ACHN (cell line): ENCODE measurements at places on chromosomes 1 and 21.
A peak's percentile ranks its signal among the peaks of the same experiment; 100 is the strongest.

DNA sequence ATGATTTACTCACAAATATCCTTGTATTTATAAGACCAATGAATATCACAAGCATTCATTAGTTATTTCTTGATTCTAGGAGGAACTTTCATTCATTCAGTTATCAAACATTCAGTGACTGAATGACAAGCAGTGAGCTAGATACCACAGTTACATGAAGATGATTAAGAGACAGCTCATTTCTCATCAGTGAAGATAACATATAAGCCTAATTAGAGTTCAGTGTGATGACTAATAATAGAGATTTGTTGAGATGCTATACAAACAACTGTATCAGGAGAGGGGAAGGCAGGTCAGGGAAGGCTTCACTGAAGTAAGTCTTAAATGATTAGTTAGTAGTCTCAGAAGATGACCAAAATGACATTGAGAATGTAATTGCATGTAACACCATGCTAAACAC lies 14.6 kb upstream of the C1orf105 start:
- DNase-seq, result no peak

DNA sequence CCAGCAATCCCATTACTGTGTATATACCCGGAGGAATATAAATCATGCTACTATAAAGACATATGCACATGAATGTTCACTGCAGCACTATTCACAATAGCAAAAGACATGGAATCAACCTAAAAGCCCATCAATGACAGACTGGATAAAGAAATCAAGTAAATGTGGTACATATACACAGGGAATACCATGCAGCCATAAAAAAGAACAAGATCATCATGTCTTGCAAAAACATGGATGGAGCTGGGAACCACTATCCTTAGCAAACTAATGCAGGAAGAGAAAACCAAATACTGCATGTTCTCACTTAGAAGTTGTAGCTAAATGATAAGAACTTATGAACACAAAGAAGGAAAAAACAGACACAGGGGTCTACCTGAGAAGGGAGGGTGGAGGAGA lies 6.4 kb upstream of the ANGPTL3 start:
- DNase-seq, result no peak

GRCh38 chr1:200364091-200364759 lies 45.6 kb downstream of the ZNF281 start:
- DNase-seq, result peak; percentile 43

- no peak for DNase-seq
These were observed 7.4 kb downstream of the CFAP410 start for GRCh38 chr21:44331650-44332307.

- peak; percentile 24 for DNase-seq
These were observed 736 bp downstream of the KCNC4 start for GRCh38 chr1:110210604-110211495.

GRCh38 chr1:174297351-174297750 lies 138.0 kb downstream of the RABGAP1L start:
- DNase-seq, result no peak

DNA sequence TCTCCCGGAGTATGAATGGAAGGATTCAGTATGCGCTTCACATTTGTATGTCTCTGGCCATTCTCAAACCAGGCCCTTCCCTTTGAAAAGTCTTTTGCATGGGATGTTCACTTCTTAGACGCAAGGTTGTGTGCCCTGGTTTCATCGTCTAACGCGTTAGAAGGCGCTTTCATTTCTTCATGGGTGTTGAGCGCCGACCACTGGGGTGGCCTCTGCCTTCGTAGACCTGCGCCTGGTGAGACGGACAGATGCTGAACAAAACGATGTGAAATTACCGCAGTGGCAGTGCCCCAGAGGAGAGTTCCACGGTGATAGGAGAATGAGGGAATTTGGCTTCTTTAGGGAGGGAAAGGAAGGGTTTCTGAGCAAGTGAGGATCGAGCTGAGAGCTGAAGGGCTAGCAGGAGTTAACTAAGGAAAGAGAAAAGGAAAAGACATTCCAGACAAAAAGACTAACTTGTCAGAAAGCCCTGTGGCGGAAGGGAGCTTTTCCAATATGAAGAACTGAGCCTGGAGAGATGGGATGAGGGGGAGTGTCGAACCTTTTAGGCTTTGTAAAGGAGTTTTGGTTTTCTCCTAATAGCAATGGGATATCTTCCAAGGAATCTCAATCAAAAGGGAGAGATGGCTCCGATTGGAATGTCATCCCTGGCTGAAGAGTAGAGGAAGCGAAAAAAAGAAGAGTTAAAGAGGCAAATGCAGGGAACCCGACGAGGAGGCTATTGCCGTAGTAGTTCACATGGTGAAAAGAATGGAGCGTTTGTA lies 951 bp downstream of the GGPS1 start:
- peak; percentile 71 for DNase-seq

DNA sequence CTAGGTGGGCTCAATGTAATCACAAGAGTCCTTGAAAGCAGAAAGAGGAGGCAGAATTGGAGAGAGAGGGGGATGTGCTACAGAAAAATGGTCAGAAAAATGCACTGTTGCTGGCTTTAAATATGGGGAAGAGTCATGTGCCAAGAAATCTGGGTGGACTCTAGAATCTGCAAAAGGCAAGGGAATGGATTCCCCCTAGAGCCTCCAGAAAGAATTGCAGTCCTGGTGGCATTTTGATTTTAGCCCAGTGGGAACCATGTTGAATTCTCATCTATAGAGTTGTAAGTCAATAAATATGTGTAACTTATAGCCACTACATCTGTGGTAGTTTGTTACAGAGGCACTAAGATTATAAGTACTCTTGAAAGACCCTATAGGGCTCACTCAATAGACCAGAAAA lies 210.3 kb downstream of the ASTN1 start:
- peak; percentile 3 for DNase-seq

GRCh38 chr21:31479714-31480113 lies 135.7 kb upstream of the TIAM1 start:
- no peak for DNase-seq

GRCh38 chr21:36487641-36488307 lies 7.9 kb upstream of the CLDN14 start:
- no peak for DNase-seq

GRCh38 chr1:26395754-26396153 lies 14.9 kb upstream of the LIN28A start:
- no peak for DNase-seq

GRCh38 chr1:20449735-20450311 lies 36.2 kb downstream of the CAMK2N1 start:
- no peak for DNase-seq

DNA sequence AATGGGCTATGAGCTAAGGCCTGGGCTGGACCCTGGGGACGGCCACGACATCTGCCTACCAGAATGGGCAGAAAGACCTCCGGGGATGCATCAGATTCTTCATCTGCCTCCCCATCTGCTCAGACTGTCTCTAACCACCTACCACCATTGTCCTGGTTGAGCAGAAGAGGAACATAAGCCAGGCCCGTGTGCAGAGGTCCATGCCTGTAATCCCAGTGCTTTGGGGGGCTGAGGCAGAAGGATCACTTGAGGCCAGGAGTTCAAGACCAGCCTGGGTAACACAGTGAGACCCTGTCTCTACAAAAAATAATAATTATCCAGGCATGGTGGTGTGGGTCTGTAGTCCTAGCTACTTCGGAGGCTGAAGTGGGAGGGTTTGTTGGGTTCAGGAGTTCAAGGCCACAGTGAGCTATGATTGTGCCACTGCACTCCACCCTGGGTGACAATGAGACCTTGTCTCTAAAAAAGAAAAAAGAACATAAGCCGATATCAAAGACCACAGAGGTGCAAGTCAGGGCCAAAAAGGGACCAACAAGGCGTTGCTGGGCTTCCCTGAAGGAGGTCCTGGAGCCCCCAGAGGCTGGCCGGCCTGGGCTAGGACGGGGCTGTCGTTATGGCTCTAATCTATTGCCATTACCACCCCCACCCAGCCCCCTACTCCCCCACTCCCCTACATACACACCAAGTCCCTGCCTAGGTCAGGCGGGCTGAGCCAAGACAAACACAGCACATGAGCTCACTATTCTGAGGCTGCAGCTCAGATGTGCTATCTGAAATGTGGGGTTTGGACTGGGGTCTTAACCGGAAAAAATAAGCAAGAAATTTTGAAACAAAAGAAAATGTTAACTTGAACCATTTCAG lies 239.2 kb upstream of the RAB4A start:
- DNase-seq, result no peak
